Esophagus squamous epithelium (tissue), 5 donors: ENCODE measurements at places on chromosomes 7 and 10.

GRCh38 chr10:95331596-95332130 lies 40.9 kb upstream of the PDLIM1 start:
- DNase-seq: no peak

DNA sequence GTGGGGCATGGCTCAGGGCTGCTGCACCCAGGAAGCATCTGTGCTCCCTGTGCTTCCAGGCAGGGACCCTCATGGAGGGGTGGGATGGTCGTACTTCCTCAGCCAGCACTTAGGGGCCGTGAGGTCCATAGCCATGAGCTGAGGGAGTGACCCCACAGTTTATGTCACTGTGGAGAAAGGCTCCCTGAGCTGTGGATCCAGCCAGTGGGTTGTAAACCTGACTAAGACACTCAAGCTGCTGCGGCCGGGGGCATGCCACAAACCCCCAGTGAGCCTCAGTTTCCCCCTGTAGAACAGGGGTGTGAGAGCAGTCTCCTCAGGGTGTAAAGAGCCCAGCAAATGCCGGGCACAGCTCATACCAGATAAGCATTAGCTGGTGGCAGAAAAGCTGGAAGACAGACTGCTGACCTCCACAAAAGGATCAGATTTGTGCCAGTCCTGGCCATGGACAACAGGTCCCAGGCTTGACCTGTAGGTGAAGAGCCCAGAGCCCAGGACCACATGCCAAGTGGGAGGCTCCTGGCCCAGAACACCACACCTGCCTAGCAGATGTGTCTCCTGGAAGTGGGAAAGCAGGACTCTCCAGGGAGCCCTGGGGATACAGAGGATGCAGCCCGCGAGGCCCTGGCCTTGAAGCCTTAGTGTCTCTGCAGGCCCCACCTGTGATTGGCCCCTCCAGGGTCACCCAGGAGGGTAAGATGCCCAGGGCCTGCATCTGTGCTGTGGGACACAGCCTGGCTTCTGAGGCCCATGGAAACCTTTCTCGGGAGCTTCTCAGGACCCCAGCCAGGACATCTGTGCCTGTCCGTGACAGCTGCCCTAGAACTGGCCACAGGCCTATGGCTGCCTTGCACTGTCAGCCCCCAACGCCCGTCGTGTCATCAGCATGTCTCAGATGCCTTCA lies 78.1 kb upstream of the RET start:
- no peak for DNase-seq

- DNase-seq: no peak
Measured at GRCh38 chr7:98125759-98126158, 19.1 kb downstream of the LMTK2 start.

DNA sequence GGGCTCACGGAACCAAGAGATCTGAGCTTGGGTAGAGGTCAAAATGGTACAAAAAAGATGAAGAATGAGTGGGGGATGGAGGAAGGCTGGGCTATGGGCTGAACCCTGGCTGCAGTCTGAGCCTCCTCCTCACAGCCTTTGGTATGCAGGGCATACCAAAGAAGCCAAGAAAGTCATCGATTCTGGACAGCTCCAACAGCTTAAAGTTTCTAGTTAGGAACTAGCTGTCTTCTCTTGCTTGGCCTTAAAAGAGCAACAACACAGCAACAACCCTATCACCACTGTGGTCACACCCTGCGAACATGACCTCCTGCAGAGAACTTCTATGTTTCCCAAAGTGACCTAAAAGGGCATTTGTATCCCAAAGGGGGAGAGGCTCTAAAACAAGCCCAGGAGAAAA lies 126.1 kb upstream of the EFCAB10 start:
- DNase-seq: no peak

DNA sequence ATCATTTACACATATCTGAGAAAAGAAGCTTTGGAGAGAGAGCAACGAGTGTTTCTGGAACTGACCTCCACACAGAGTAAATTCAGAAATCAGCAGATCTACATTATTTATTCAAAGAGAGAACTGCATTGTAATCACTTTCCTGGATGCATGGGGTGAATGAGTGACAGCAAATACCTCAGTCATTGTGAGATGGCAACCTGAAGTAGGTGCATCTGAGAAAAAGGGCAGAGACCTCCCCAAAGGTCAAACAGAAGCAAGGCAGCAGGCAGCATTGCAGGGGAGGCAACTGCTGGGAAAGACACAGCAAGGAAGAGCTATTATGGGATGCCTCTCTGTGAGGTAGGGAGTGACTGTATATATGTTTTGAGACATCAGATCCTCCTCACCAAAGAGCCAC lies 26.5 kb upstream of the SMIM30 start:
- no peak for DNase-seq

GRCh38 chr10:125538947-125539731 lies 143.8 kb downstream of the TEX36 start:
- DNase-seq: no peak

GRCh38 chr7:116978006-116978405 lies 24.7 kb downstream of the ST7 start:
- DNase-seq: no peak

DNA sequence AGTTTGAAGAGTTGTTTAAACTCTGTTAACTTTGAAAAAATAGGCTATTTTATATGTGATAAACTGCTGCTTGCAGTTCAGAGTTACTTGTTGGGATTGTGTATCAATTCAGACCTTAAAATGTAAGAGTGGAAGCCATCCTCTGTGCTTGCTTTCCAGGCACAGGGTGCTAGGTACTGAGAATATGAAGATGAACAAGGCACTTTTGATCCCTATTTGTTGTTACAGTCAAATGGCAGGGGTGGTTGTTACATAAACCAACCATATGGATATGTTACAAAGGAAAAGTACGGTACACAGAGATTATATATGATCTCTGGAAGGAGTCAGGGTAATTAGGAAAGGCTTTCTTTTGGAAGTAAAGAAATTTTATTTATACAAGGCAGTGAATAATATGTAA lies 63.8 kb downstream of the REEP3 start:
- no peak for DNase-seq

GRCh38 chr10:117449636-117450035 lies 74.4 kb upstream of the PDZD8 start:
- DNase-seq: no peak

GRCh38 chr7:77648742-77649338 lies 47.4 kb upstream of the RSBN1L start:
- DNase-seq: no peak

DNA sequence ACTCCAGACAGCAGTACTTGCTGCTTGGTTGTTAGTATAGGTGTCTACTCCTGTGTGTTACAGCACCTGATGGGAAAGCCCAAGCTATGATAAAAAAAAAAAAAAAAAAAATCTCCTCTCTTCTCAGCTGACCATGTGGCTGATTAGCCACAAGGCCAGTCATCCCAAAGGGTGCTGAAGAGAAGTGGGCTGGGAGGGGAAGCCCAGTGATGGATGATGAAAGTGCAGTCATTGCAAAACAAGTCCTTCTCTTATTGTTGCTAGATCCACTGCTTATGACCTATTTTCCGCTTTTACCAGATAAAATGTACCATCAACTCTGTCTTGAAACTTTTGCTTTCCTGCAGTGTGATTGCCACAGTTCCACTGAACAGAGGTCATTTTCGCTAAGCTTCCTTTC lies 1092.5 kb upstream of the C7orf33 start:
- DNase-seq: no peak

DNA sequence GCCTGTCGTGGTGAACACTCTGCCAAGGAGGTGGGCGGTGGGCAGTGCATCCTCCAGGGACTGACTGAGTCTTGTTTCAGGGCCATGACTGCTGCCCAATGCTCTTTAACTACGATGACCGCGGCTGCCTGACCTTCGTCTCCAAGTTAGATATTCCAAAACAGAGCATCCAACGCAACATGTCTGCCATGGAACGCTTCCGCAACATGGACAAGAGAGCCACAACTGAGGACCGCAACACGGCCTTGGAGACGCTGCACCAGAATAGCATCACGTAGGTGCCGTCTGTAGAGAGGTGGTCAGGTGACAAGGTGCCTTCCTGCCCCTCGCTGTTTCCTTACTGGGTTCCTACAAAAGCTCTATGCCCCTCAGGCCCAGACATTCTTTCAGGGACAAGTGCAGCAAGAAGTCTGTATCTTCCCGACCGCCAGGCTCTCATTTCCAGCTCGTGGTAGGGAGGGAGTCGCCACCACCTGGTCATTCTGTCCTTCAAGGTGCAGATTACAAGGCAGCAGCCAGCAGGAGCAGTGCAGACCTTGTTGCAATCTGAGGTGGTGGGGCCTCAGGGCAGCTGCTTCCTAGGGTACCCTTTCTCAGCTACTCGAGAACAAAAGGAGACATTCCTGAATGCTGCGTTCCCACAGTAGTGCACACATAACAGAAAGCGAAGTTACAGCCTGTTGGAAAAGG lies 14.9 kb upstream of the ARPC1B start:
- DNase-seq: no peak

DNA sequence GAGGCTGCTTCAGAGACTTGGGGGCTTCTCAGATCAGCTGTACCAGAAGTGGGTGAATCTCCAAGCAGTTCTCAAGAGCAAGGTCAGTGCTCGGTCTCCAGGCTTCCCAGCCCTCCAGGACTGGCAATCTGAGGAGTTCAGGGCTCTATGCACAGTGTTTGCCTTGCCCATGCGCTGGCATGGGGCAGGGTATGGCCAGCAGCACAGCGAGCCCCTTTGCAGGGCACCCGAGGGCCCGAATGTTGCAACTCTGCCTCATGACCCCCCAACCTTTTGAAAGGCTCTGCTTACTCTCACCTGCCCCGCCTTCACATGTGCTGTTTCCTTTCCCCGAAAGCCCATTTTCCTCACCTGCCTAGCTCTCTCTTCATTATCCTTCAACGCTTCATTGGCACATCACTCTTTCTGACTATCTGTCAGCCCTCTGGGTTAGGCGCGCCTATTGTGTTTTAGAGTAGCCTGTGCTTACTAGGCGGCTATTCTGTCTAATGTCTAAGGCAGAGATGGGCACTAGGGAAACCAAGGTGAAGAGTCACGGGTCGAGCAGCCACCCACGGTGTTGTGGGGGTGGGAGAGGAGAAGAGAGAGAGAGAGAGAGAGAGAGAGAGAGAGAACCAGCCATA lies 83.6 kb downstream of the WDFY4 start:
- no peak for DNase-seq

GRCh38 chr10:50625649-50626132 lies 1.9 kb upstream of the SGMS1 start:
- DNase-seq: no peak

DNA sequence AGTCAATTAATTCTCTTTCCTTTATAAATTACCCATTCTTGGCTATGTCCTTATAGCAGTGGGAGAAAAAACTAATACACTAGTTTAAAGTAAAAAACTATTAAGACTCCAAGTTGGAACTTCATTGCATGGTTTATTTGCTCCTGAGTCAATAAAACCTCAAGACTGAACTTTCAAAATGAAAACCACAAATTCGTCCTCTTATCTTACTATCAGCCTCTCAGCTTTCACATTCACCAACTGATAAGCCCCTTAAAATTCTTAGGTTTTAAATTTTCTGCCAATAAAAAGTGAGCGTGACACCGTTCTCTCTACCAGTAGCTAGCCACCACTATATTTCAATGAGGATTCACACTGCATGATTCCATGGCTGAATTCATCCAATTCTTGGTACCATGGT lies 346.4 kb upstream of the NPSR1 start:
- DNase-seq: no peak

DNA sequence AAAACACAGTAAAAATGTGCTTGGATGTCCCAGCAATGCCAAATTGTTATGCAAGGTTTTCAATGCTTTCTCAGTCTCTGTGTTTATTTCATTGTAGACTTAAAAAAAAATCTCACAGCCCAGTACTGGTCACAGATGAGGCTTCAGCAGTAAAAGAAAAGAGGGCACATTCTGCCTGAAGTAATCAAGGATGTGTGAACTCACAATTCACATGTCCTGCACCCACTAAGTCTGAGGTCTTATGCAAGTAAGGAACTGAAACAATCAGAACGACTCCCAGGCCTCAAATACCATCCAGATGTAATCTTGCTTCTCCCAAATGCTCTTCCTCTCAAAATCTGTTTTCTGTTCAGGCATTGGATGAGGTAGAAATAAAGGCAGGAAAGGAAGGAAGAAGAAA lies 33.7 kb downstream of the ADRB1 start:
- DNase-seq: no peak

- no peak for DNase-seq
Measured at GRCh38 chr10:99993701-99994689, 15.8 kb downstream of the DNMBP start.

DNA sequence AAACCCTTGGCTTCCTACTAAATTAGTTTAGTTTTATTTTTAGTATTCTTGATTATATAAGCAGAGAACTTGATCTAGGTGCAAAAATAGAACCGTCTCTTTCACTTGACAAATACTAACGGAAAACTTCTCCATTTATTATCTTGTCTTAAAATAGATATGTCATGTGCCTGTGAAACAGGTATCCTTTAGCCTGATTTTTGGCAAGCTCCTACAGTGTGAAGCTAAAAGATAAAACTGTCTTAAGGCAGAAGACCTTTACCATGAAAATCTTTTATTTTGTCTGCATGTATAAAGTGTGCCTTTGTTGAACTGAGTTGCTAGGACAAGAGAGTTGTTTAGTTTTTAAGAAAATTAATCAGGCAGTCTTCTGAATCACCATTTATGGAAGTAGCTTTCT lies 90.6 kb downstream of the CYP51A1 start:
- DNase-seq: no peak

DNA sequence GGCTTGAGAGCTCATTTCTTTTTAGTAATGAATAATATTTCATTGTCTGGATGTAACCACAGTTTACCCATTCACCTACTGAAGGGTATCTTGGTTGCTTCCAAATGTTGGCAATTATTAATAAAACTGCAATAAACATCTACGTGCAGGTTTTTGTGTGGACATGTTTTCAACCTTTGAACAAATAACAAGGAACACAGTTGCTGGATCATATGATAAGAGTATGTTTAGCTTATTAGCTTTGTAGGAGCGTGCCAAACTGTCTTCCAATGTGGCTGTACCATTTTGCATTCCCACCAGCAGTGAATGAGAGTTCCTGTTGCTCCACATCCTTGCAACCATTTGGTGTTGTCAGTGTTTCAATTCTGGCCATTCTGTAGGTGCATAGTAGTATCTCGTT lies 49.0 kb downstream of the CSGALNACT2 start:
- no peak for DNase-seq

DNA sequence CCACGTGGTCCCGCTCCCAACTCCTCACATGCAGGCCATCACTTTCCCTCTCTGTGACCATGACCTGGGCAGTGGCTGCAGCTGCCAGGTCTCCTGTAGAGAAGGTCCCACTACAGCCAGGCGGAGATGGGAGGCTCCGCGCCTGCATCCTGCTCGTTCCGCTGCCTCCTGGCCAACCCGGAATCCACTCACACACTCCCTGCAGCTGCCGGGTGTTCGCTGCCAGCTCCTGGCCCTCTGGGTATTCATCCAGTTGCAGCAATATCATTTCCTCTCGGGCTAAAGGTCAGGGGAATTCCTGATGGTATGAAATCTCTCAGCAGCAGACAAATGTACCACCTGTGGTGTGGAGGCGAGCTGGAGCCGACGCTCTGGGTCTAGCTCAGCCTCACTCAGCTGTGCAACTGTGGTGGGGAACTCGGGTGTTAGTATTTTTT lies 65.7 kb downstream of the TLL2 start:
- no peak for DNase-seq

- DNase-seq: no peak
Measured at GRCh38 chr7:45033931-45034290, 33.9 kb downstream of the CCM2 start.
